Activated CD8-positive, alpha-beta memory T cell treated with anti-CD3 and anti-CD28 coated beads for 48 hours (primary cell): ENCODE measurements at places on chromosomes 16 and 17.

DNA sequence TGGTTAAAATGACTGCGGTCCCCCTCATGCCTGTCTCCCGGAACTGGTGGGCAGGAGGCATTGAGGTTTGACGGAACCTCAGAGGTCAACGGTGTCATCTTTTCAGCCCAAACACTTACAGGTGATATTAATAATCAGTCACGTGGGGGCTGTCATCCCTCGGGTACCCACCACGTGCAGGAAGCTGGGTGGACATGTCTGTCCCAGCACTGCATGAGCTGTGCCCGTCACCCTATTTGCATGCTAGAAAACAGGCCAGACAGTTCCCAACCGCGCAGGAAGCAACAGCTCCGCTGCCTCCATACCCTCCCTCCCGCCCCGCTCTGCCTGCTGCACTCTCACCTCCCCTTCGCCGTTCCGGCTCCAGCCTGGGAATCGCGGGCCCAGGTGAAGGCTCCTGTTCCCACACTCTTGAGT, 1.4 kb downstream of the SYNGR3 start:
- peak; percentile 38 for DNase-seq

- DNase-seq, result no peak
Measured at GRCh38 chr17:72128039-72128438, 7.2 kb downstream of the SOX9 start.

DNA sequence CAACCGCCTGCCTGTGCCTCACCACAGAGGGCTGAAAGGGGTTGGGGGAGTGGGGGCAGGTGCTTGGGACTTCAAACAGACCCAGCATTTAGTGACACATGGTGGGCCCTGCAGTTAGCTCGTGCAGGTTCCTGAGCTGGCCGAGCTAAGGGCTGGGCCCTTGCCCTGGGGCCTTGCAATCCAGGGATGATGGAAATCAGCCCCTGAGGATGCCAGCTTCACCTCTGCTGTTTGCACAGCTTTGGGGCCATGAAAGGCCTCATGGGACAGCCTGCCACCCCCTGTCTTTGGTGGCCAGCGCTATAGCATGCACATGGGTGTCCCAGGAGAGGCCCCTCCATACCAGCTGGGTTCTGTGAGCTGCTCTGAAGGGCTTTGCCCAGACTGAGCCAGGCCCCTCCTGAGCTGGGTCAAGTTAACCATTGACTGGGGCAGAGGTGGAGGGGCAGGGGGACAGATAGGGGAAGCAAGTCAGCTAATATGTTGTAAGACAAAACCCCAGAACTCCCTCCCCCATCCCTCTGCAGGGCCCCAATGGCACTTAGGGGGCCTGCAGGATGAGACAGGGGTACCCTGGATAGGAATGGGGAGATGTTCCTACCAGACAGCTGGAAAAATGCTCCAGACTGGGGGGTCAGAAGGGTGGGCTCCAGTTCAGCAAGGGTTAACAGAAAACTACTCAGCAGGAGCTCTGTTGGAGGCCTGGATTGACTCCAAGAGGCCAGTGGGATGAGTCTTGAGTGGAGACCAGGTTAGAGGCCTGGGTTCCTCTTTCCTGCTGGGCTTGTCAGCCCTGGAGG, 692 bp downstream of the PRR15L start:
- no peak for DNase-seq

DNA sequence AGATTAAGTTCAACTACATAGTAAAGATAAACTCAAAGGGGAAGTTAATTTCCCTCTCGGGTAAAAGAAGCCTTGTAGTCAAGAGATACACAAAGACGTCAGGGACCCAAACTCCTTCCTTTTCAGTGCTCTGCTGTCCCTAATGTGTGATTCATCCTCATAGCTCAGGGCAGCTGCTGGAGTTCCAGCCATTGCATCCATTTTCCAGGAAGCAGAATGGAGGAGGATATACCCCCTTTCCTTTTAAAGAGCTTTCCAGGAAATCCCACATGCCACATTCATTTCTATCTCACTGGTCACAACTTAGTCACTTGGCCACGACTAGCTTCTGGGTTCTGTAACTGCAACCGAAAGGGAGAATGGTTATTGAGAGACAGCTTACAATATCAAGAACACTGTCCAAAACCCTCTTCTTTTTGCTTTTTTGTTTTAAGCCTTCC, 95.3 kb downstream of the SOCS1 start:
- no peak for DNase-seq

GRCh38 chr16:28168991-28169554, 42.7 kb downstream of the XPO6 start:
- no peak for DNase-seq

- peak; percentile 44 for DNase-seq
Measured at GRCh38 chr17:36148559-36149295, 27.7 kb downstream of the TBC1D3B start.

DNA sequence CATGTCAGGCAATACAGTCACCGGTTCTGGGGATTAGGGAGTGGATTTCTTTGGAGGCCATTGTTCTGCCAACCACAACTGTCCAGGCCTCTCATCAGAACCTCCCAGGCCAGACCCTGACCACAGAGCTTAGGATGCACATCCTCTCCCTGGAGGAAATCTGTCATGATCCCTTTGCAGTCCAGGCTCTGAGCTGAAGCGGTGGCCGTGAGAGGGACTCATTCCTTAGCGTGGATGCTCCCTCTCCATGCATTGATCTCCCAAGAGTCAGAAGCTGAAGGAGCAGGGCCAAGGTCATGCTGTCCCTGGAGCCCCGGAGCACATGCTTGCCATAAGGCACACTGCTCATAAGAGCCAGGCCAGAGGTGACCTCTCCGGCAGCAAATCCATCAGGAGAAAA, 181.4 kb downstream of the COPRS start:
- DNase-seq, result no peak

DNA sequence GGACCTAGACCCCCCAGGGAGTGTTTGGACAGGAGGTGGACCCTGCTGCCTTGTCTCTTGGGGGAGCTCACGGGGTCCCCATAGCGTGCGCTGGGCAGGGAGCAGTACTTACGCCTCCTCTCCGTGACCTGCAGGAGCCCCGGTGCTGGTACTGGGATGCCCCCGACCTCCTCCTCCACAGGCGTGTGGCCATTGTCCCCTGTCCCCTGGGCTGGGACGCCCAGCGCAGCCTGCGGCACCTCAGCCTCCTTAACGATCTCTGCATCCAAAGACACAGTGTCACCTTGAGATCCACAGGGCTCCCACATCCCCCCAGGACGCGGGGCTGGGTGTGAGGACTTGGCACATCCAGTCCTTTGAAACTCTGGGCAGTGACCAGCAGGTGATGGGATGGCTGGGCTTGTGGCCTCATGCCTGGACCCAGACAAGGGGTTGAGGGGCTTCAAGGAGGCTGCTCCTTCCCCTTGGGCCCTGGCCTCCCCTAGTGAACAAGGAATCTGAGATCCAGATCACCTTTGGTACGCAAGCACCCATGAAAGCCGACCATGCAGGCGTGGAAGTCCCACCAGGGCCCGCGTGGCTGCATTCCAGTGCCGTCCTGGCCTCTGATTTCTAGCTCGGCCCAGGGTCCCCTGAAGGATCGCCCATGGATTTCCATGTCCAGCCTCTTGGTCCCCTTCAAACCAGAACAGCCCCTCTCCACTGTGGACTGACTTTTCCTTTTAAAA, 9.9 kb downstream of the DBNDD1 start:
- DNase-seq, result no peak

GRCh38 chr17:34913001-34913400, 48.3 kb downstream of the CCT6B start:
- no peak for DNase-seq

DNA sequence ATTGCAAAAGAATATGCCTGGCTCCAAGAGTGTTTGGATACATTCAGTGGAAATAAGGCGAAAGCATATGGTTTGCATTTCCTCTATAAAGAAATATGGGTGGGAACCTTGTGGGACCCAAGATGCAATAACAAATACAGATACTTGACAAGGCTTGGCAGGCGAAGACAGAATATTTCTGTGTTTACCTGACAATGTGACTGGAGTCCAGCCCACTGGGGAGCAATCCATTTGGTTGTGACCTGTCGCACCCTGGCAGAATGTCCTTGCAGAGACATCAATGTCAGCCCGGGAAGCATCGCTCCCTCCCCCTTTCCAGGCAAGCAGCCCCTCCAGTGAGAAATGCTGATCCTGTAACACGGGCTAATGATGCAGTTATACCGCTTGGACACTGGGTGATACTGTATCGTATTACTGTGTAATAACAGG, 296.6 kb downstream of the MAF start:
- DNase-seq, result no peak

DNA sequence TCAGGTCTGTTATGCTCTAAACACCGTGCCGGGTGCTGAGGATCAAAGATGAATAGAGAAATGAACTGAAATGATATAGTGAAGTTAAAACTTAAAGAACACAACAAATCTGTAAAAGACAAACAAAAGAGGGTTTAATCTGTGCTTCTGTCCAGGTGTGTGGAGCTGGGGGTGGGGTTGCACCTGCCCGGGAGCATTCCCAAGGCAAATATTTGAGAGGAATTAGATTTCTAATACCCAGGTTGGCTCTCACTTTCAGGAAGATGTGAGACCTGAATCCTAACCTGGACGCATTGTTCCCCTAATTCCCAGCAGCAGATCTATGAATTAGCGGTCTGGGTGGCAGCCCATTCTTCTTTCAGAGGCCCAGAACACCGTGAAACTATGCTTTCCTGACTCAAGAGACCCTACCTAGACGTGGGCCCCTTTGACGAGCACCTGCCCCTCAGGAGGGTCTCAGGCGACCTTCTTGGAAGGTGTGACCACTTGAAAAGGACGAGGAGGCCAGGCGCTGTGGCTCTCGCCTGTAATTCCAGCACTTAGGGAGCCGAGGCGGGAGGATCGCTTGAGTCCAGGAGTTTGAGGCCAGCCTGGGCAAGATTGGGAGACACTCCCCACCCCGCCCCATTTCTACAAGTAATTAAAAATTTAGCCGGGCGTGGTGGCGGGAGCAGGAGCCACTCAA, 677 bp upstream of the RANGRF start:
- no peak for DNase-seq

DNA sequence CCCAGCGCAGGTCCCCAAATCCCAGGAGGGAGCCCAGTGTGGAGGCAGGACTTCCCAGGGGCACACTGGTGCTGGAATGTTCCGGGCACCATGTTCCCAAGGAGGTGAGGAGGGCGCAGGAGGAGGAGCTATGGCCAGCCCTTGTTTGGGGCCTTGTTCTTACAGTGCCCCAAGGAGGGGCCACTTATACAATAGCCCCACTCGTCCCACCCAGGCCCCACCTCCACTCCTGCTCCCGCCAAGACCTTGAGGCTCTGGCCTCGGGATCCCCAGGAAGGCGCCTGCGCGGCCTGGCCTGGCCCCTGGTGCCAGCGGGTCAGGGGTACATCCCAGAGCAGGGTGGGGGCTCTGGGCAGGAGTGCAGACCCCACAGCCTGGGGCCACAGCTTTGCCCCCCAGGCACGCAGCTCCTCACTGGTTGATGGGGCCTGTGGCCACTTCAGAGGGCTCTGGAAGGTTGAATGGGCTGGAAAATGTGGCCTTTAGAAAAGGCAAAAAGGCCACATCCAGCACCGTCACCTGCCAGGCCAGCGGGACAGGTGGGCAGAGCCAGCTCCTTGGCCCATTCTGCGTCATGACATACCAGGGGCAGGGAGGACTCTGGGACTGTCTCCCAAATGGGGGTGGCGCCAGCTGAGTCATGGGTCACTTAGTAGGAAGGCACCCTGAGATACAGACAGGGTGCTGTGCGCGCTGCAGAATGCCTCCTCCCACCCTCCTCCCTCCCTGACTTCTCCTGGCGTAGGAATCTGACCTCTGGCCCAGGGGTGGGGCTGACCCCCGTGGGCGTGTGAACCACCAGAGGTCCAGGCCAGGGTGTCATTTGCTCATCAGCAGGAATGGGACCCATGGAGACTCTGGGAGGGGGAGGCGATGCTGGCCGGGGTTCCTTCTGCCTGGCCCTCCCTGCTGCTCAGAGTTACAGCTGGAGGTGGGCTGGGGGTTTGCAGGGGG, 32.3 kb upstream of the PVALEF start:
- DNase-seq, result no peak

DNA sequence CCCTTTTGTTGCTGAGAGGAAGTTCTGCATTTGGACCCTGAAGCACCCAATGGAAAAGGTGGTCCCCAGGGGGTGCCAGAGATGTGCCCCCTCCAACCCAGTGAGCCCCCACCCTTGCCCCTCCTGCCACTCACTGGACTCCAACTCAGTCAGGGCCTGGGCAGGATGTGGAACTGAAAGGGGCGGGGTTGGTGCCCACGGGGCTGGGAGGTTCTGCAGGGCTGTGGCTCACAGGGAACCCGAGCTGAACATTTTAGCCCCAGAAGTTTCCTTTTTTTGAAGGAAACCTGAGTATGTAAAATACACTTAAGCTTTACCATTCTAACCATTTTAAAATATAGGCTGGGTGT, 15.8 kb upstream of the OGFOD3 start:
- DNase-seq, result no peak

DNA sequence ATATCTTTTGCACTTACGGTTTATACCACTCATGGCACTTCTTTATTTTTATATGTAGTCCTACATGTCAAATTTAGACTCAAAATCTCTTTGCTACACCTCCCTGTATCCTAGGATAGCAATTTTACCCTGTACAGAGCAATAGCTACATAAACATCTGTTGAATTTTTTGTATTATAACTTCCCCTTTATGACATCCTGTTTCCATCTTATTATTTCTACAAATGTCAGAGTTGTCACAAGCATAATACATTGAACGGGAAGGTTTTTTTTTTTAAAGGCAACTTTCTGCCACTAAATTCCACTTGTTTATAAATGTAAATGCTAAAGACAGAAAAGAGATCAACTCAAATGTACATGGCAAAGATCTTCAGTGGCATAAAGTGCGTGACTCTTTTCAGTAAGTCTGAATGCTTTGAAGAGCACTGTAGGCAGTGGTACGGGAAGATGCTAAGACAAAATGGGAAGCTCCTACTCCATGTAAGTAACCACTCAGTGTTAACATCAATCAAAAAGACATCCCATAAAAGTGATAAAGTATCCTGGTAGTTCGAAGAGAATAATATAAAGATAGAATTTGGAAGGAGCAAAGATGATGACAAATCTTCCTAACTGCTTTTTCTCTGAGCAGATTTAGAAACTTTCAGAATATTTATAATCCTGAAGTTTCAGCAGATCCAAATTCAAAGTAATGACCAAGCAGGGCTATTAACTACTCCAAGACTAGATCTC, 26.8 kb downstream of the GNA13 start:
- DNase-seq, result no peak

DNA sequence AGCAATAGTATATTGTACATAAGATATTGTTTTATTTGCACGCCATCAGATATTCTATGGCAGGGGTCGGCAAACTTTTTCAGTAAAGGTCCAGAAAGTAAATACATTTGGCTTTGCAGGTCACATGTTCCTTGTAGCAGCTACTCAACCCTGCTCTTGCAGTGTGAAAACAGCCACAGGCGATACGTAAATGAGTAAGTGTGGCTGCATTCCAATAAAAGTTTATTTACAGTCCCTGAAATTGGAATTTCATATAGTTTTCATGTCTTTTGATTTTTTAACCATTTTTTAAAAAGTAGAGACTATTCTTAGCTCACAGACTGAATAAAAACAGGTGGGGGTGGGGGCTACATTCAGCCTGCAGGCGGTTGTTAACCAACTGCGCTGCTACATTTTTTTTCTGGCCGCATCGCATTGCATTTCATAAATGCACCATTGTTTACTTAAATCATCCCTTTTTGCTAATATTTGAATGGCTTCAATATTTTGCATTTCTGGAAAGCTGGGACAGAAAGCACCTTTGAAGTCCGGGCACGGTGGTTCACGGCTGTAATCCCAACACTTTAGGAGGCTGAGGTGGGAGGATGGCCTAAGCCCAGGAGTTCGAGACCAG, 50.5 kb upstream of the HAPSTR1 start:
- DNase-seq, result no peak
